ENCODE measurements at places on chromosomes 5 and 9. TPM values are rescaled to one million over a fixed set of nuclear protein-coding genes. Genes with fewer than 3 reads are reported as not detected.
A peak's percentile ranks its signal among the peaks of the same experiment; 100 is the strongest.

Gene LURAP1L
- 31.8 TPM for total RNA-seq

Gene STC2
- 1.4 TPM for total RNA-seq

Gene FXN
- 9.3 TPM for total RNA-seq

Gene GOLGA1
- 37.1 TPM for total RNA-seq

Gene WWC1
- 14.7 TPM for total RNA-seq

Gene FGF18
- total RNA-seq: not detected

Gene MAP1B
- total RNA-seq: 20.9 TPM

Gene ZNF658
- total RNA-seq: 6.3 TPM

Gene GNG10
- total RNA-seq: 16.7 TPM

Gene ADCY2
- 2.2 TPM for total RNA-seq

Gene AQP3
- total RNA-seq: 2.6 TPM

Gene LCN10
- total RNA-seq: 5.1 TPM

Gene RXRA
- total RNA-seq: 101 TPM

Gene THOC3
- total RNA-seq: 30.7 TPM

Gene ABITRAM
- 13.2 TPM for total RNA-seq

Gene WNT8A
- not detected for total RNA-seq

Gene IFNA14
- total RNA-seq: not detected

GRCh38 chr9:137278721-137279711 is 1.5 kb downstream of the TOR4A start:
- DNase-seq: no peak

GRCh38 chr5:176769911-176770310 is 40.4 kb upstream of the UNC5A start:
- no peak for DNase-seq

DNA sequence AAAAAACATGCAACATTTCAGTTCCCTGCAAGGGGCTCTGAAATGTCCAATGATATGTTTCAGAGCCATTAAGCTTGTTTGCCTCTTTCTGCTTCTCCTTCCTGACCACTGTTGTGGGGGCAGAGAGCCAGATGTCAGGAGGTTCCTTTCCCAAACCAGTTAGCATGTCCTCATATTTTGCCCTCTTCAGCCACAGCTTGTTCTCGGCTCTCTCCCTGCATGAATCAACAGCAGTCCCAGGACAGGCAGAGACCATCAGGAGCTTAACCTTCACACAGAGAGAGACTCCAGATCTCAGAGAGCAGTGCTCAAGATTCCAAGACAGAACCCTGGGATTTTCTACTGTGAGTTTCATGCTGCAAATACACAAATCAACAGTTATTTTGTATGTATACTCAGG is 218.5 kb downstream of the COMMD10 start:
- no peak for DNase-seq

GRCh38 chr9:136311051-136312008 is 7.4 kb upstream of the CCDC187 start:
- DNase-seq: peak; percentile 67

DNA sequence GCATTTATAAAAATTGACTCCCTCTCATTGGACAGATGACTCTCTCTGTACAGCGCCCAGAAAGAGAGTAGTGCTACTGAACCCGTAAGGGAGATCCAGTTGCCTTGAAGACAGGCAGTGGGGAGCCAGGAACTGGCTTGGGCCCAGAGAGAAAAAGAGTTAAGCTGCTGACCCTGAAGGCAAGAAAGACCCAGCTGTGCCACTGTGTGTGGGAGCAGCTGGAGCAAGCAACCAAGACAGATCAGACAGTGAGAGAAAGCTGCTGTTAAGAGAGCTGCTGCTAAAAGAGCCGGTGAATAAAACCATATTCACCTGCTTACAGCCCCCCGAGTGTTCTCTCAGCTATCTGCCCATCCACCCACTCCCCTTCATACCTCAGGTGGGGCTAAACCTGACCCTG is 149.7 kb upstream of the ADAMTS16 start:
- no peak for DNase-seq

DNA sequence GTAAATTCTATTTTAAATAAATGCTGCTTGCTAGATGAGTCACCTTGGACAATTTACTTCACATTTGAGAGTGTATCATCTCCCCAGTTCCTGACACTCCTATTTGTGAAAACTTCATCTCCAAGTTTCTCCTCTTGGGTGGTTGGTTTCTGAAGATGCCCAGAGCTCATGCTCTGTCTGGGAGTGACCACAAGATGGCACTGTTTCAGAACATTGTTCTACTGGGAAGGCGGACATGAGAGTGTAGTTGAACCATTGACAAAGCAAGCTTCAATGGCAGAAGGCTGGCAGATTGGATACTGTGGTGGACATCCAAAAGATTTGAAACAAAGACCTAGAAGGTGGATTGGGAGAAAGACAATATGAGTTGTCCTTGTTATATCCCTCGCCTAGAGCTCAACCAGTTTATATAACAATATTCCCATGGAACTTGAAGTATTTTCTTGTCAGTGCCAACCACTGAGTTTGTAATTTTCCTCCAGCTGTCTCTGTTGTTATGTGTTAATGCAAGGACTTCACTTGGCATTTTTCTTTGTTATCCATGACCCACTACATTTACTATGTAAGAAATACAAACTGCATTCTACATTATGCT is 234.3 kb upstream of the ANKH start:
- DNase-seq: no peak

- no peak for DNase-seq
Measured at GRCh38 chr5:88787856-88788255, 95.1 kb downstream of the MEF2C start.

- DNase-seq: no peak
Measured at GRCh38 chr5:169647566-169647965, 10.5 kb downstream of the DOCK2 start.

GRCh38 chr5:94028001-94028400 is 286.6 kb upstream of the POU5F2 start:
- no peak for DNase-seq

DNA sequence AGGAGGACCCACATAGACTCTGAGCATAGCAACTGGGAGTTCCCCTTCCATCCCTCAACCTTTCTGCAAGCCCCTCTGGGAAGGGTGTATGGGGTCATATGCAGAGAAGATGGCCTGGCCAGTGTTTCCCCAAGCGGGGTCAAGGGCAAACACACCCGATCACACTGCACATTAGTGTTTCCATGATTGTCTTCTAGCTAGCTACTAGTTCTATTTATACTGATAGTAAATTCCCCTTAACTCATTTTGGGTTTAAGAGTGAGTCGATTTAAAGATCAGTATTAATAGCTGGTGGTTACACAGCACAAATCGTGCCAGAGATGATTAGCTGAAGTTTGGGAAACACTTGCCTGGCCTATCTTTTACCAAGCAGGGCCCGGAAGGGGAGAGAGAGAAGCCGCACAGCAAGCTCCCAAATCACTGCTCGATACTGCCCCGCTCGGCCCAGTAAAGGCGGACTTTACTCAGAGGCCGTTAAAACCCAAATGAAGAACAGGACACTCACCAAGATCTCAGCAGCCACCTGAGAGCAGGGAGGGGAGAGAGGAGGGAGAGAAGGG is 29.4 kb upstream of the TNIP1 start:
- DNase-seq: no peak

- no peak for DNase-seq
Measured at GRCh38 chr5:41600731-41601130, 90.3 kb upstream of the PLCXD3 start.

DNA sequence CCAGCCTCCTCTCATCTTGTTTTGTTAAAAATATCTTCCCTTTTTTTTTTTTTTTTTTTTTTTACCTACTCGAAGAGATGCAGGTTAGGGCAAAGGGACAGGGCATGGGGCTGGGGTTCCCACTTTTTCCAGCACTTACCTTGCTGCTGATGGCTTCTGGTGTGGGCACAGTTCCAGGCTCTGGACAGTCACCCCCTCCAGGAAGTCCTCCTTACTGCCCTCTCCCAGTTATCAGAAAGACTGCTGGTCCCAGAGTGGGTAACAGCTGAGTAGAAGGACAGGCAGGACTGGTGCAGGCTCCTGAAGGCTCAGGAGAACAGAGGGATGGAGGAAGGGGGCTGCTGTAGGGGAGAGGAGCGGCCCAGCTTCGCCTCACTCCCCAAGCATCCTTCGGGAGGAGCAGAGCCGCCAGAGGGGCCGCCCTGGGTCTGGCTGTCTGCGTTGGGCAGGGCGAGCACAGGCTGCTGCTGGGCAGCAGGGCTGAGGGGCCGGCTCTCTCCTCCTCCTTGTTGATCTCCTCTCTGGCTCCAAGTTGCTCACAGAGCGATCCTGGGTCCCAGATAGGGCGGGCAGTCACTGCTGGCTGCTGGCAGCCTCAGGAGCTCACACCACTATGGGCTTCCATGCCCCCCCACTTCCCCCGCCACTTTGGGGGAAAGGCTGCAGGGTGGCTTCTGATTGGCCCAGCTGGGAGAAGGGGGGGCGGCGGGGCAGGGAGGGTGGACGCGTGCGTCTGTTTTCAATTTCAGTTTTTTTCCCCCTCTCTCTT is at the start of gene PDGFRB:
PDGFRB (minus strand) TSS at position 588 of the 769 bp plus-strand sequence. CDS start 18,798 bp downstream, outside the sequence.
- peak; percentile 83 for DNase-seq

DNA sequence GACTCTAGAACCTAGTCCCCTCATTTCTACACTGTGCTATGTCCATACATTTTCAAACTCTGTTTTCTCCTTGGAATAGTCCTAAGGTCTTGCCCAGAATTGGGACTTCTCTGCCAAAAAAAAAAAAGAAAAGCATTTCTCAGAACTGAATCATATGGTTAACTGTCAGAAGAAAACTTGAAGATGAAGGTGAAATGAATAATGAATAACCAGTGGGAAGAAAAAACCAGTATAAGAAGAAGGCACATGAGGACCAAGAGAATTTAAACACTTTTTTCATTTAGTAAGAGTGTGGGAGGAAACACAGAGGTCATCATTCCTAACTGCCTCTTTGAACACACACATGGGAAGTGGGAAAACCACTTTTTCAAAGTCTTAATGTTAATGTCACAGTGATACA is 197.7 kb downstream of the PRELID2 start:
- DNase-seq: no peak

DNA sequence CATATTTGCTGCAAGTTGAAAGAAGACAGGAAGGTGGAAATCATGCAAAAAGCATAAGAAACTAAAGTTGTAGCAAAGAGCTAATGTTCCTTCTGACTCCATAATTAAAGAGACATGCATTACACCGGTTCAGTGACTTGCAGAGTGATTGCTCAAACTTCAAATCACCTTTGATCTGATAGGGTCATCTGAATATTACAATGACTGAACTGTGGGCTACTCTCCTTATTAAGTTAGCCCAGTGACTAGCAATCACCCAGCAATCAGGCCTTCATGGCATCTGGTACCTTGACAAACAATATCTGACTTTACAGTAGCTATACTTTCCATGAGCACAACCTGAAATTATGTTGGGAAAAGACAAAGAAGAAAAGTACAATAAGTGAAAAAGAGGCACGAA is 84.9 kb downstream of the NREP start:
- DNase-seq: no peak

- no peak for DNase-seq
Measured at GRCh38 chr5:88688984-88689667, 193.9 kb downstream of the MEF2C start.

- no peak for DNase-seq
Measured at GRCh38 chr5:142491270-142491669, 166.4 kb upstream of the SPRY4 start.

GRCh38 chr5:93578813-93579691 is 2.0 kb downstream of the NR2F1-AS1 start:
- no peak for DNase-seq

DNA sequence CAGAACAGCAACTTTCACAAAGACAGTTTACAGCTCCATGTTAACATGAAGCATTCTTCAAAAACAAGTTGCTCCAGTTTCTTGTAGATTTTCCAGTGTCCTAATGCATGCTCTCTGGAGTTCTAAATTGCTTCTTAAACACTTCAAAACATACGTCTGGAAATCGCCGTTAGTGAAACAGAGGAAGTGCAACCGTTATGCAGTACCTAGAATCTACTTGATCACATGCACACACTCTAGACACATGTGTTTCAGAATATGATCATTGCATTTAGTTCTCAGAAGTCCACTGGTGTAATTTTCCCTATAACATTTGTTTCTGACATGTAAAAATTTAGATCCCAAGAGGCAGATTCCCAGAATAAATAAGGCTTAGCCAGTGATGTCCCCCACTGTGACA is 41.1 kb upstream of the RUFY1 start:
- DNase-seq: no peak

GRCh38 chr5:62424763-62425162 is 12.2 kb downstream of the IPO11 start:
- no peak for DNase-seq

DNA sequence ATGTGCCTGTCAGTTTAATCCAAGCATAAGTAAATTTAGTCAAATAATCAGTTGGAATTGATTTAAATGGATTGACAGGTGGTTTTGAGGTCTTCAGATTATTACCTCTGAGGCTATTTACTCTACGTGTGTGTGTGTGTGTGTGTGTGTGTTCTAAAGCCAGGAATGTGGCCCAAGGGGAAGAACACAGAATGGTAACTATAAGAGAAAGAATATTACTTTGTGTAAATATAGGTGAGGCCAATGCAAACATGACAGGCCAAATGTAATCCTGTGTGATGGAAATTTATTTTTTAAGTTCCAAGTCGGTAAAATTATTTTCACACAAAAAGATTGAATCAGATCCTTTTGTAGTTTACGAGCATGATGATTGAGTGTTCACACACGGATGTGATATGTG is 390.0 kb downstream of the PLK2 start:
- no peak for DNase-seq

DNA sequence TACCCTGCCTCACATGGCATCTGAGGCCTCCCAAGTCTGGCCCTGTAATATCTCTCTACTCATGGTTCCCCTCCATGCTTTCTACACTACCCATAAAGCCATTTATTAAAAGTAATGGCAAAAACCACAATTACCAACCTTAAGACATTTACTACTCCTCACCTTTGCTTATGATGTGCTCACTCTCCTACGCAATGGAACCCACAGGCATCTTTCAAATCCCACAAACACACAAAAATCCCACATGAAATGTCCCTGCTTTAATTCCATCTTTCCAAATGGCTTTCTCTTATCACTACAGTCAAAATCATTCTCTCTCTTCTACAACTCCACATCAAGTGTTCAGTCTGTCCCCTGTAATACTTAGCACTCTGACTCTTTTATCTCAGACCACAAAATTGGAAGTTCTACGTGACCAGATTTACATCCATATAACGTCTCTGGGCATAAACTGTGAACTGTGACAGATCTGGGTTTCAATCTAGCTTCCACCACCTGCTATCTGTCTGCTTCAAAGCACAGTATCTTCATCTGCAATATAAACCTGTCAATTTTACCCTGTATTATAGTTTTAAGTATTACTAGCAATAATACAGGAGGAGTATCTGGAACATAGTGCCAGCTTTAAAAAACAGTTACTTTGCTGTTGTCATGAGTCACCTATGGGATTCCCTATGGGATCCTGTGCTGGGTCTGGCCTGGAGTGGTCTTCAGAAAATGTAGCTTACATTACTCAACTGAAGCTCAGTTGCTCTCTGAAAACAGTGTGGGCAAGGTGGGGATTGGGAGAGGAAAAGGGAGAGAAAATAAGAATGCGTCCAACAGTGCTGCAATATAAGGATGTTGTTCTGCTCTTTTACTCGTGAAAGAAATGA is 137.1 kb upstream of the TRIM32 start:
- no peak for DNase-seq

DNA sequence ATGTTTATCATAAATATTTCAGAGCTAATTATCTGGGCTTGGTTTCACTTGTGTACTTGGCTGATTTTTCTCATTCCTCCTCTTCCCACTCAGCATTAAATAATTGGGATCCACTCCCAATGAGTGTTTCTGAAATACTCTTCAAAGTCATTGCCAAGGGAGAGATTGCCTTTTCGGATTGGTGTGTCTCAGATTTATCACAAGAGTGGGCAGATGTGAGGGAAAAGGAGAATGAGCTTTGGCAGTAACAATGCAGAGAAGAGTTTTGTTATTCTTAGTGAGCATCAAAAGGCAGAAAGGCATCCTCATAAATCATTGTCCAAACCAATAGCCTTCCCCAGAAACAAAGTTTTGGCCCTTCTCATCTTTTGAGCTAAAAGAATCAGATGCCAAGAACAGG is 79.2 kb downstream of the SEMA5A start:
- DNase-seq: no peak
